ENCODE measurements at places on chromosomes 4 and X.

DNA sequence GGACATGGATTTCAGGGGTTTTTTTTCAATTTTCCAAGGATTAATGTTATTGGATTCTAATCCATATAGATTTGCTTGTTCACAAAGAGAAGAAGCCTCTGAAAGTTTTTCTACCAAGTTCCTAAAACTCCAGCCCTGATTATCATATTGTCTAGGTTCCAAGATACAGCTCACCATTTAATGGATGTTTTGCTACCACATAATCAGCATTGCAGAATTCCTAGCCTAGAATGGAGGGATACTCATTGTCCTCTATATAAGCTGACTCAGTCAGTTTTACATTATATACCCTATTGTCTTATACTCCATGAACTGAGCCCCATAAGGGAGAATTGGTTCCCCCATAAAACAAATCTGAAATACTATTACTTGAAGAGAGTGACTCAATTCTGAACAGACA is 664.7 kb upstream of the FAM241A start:
- no peak for DNase-seq

DNA sequence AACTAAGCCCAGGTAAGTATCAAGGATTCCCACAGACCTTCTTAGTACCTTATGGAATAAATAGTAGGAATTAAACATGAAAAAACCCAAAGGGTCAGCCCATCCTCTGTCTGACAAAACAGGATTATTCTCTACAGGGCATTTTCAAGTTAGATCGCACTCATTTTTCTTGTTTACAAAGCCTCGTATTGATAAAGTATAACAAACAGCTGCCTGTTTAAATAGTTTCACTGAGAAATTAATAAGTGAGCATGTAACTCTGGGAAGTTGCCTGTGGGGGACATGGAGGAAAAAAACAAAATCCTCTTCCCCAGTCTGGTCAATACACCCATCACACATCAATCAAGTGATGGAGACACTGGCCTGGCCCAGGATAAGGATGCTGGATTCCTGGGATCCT is 48.5 kb downstream of the MAML3 start:
- DNase-seq, result no peak

DNA sequence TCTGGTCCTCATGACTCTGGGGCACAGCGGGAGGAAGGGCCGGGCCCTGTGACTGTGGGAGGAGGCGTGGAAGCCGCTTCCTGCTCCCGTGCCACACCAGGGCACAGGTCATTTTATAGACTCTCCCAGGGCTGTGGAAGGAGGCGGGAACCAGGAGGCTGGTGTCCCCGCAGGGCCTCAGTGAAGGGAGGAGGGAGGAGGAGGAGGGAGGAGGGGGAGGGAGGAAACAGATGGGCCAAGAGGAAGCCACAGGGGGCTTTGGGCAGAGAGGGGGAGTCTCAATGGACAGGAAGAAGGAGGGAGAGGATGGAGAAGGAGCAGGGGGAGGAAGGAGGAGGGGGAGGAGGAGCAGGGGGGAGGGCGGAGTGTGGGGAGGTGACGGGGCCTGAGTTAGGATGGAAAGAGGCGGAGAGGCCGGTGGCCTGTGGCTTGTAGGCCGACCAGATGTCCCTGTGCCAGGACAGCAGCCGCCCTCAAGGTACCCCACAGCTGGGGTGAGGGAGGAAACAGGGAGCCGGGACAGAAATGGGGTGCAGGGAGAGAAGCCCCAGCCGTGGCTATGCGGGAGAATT is 6.2 kb upstream of the PLCXD1 start:
- no peak for DNase-seq

DNA sequence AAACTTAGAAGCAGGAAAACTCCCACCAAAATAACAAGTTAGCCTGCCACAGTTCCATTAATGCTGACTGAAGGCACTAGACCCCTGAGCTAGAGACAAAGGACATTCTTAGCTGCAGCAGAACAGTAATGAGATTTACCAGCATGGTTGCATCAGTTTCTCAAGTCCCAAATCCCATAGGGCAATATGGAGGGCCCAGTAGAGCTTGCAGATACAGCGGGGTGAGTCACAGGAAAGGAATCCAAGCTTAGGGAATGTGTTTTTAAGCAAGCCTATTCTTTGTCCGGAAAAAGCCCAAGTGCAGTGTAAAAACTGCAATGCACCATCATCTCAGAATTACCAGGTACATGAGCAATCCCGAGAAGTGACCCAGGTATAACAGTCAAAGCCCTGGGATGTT is 51.3 kb upstream of the EXOC1L start:
- DNase-seq, result no peak

DNA sequence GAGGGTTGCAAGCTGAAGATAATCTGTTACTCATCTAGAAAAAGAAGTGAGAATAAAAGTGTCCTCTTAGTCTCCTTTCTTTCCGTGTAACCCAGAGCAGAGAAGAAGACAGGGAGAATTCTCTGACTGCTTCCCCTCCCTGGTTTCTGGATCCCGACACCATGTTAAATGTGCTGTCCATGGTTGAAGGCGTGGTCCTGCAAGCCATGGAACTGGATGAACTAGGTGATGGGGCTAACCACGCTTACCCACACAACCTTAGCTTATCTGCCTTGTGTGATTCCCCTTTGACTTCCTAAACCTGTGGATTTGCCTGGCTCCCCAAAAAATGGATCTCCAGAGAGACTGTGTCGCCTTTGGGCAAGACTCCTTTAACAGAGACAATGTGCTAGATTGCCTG is 907.6 kb downstream of the FSTL5 start:
- DNase-seq, result no peak

GRCh38 chr4:52094376-52095145 is 43.5 kb downstream of the SPATA18 start:
- no peak for DNase-seq

DNA sequence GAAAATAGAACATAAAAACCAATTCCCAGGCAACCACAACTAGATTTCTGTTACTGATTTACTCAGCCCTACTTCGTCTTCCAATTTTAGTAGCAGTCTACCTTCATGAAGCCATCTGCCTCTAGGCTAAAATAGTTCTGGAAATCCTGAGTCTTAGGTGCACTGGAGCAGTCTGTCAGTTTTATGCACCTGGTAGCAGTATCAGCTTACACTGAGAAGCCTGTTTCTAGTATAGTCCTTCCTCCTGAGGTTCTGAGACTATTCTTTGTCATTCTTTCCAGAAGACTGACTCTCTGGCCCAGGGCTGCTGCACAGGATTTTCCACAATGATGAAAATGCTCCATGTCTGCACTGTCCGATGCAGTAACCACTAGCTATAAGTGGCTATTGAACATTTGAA is 16.9 kb upstream of the HPRT1 start:
- DNase-seq, result no peak

DNA sequence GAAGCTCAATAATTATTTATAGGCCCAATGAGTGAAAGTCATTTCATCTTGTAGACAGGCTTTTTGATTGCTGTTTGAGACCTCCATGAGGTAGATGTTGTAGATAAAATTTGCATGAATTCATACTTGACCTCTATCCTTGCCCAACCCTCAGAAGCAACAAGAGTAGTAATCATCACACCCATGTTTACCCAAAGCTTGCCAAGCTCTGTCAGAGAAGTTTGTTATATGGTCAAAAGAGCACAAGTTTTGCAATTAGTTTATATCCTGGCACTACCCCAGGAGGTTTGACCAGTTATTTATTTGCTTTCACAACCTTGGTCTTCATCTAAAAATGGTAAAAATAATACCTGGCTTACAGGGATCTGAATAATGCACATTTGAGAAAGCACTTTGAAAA is 20.7 kb downstream of the ADH7 start:
- DNase-seq, result no peak

- DNase-seq, result no peak
Observed at GRCh38 chrX:107845625-107846024, 20.0 kb downstream of the MID2 start.

DNA sequence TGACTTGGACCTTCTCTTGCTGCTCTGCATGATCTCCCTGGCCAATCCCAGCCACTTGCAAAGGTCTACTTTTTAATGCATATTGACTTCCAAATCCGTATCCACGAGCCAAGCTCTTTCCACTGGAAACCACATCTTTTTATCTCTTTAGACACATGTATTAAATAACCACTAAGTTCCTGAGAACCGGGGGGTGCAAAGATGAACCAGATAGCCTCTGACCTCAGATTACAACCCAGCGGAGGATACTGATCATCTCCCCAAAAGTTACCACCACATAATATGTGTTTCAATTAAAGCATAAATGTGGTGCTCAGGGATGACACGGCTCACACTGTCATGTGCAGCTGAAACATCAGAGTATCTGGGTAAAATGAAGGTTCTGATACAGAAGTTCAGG is 40.4 kb upstream of the FAM9B start:
- DNase-seq, result no peak

GRCh38 chr4:74456849-74457395 is 12.0 kb downstream of the AREG start:
- DNase-seq, result no peak

GRCh38 chrX:140710710-140711109 is 1.2 kb downstream of the LINC00632 start:
- DNase-seq, result no peak

GRCh38 chr4:173169428-173170181 is 994 bp downstream of the GALNT7 start:
- peak; percentile 45 for DNase-seq

GRCh38 chr4:6546681-6547447 is 28.1 kb upstream of the MAN2B2 start:
- DNase-seq, result peak; percentile 37

DNA sequence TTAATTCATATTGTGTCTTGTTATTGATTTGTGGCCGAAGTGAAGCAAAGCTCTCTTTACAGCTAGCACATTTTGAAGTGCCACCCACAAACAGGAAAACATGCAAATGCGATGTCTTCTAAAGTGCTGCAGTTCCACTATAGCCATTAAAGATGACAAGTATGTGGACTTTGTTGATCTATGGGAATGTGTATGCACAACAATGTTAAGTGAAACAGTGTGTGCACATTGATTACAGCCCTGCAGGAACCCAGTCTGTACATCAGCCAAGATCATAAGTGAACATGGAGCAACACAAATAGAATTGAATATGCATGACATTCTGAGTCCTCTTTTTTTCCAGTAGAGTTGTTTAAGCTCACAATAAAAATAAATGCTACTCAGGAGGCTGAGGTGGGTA is 43.0 kb downstream of the TFDP3 start:
- DNase-seq, result no peak

DNA sequence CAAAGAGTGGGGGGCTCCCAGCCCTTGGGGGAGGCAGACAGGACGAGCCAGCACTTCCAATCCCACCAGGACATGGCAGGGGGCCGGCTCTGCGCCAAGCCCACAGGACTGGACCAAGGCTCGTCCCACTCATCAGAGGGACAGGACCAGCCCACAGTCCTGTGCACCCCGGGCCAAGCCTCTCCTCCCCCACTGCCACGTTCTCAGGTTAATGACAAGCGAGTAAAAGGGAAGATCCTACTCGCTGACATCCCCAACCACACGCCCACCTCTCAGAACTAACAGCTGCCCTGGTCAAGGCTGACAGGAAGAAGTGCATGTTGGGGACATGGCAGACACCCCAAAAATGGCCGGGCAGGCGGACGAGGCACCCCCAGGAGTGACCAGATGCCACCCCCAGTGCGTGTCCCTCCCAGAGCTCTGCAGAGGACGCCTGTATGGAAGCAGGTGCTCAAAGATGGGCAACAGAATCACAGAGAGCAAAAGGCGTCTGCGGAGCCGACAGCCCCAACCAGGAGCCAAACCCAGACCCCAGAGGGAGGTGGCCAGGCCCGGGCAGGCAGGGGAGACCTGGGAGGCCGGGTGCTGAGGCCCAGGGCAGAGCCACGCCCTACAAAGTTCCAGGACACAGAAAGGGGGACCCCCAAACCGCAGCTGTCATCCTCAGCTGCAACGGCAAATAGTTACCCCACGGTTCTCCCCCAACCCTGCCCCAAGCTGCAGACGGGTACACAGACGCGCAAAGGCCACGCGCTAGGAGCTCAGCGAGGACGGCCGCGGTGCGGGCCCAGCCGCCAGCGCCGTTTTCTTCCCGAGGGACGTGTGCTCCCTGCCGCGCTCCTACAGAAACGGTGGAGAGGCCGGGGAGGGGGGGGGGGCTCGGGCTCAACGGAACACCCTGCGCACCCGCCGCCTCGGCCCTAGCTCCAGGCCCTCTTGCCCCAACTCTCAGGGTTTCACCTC is 1.7 kb downstream of the CTBP1 start:
- DNase-seq, result no peak

DNA sequence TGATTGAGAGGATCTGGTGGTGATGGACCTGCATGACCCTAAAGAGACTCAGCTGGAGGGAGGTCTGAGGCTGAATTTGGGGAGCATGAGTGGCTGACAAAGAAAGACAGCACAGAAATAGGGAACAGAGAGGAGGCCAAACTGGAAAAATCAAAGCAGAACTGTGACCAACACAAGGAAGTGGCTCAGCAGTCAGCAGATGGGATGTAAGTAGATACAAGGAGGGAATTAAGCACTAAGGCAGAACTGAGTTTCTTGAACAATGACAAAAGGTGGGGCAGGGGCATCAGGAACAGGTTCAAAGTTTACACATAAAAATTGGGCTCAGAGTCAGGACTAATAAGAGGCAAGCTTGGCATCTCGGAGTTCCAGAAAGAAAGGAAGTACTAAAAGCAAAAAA is 144.3 kb upstream of the KLF3 start:
- DNase-seq, result no peak

DNA sequence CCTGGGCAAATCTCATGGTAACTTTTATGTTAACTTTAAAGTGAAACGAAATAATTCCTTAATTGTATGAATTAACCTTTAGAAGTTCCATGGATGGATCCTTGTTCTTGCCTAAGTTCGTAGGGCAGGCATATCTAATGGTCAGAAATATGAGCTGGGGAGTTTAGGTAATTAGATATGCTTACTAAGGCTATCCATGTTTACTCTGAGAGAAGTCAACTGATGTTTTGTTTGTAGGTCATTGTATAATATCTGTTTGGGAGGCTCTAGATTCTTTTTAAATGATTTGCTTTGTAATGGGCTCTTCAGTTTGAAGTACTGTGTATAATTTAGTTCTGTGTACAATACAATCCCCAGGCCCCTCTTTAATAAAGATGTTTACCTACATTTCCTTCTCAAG is 117.0 kb downstream of the DCK start:
- no peak for DNase-seq

DNA sequence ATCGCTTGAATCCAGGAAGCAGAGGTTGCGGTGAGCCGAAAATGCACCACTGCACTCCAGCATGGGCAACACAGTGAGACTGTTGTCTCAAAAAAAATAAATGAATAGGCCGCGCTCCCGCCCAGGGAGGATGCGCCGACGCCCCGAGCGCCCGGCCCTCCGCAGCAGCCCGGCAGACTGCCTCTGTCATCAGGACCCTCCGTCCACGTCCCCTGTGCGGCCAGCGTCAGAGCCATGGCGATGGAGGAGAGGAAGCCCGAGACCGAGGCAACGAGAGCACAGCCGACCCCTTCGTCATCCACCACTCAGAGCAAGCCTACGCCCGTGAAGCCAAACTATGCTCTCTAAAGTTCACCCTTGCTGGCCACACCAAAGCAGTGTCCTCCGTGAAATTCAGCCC is 21.4 kb downstream of the LIAS start:
- no peak for DNase-seq

DNA sequence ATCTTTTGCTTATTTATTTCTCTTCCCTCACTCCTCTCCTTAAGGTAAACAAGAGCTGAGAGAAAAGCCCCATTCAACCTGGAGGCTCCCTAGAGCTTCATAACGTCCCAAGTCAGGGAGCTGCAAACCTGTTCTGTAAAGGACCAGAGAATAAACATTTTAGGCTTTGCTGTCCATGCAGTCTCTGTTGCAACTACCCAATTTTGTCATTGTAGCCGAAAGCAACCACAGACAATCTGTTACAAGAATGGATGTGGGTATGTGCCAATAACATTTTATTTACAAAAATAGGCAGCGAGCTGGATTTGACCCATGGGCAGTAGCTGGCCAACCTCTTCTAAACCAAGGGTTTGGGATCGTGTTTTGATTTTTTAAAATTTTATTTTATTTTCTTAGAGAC is 71.3 kb upstream of the TBL1X start:
- no peak for DNase-seq

All from PC-9 (cell line).